GM23248 (cell line): ENCODE measurements at places on chromosomes 2 and 18. TPM values are rescaled to one million over a fixed set of nuclear protein-coding genes. Genes with fewer than 3 reads are reported as not detected.

SUPT7L gene
- 24.6 and 25.3 TPM in 2 replicates for total RNA-seq

SLC30A3 gene
- total RNA-seq = not detected in 2 replicates

IL1A gene
- total RNA-seq = 0.54 TPM in 1 of 2 replicates, not detected in the other

DAW1 gene
- total RNA-seq = under 0.01 and 2.1 TPM in 2 replicates

FZD7 gene
- total RNA-seq = 53.7 and 56.4 TPM in 2 replicates

SLC11A1 gene
- total RNA-seq = not detected in 2 replicates
